Motor neuron (in vitro differentiated cells): ENCODE measurements at places on chromosomes 7 and 10. TPM values are rescaled to one million over a fixed set of nuclear protein-coding genes. Genes with fewer than 3 reads are reported as not detected.

The SPDYE1 gene
- 0.22 and 0.50 TPM in 2 replicates for total RNA-seq

The CTAGE8 gene
- 0.38 TPM in 1 of 2 replicates, not detected in the other for total RNA-seq

The PDE1C gene
- total RNA-seq: 1.1 and 2.0 TPM in 2 replicates

DNA sequence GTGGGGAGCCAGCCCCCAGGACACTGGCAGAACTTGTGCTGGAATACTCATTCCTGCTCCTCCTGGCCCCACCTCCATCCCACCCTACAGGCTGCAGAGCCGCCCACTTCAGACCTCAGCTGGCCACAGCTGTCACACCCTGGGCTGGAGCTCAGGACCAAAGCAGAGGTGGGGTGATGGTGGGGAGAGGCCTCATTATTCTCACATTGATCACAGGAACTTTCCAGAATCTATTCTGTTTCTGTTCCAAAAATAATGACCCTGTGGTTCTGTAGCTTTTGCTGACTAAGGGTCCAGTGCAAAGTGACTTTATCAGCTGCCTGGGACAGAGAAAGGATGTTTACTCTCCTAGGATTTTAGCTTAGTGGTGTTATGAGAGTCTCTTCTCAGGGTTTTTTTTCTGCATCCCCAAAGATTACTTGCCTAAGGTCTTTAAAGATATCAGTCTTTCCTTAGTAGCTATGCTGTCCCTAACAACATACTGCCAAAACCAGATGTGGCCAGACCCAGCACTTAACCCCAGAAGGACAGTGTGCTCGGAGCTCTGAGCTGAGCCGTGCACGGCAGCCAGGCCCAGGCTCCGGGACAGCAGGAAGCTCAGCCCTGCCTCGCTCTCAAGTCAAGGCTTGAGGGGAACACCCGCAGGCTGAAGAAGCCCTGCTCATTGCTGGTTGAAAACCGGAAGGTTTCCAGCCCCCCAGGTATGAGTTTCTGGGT is 223.3 kb downstream of the MLLT10 start:
- ATAC-seq: peak; percentile 87

- ATAC-seq: no peak
These were observed 23.0 kb downstream of the IDE start for GRCh38 chr10:92550924-92551323.

DNA sequence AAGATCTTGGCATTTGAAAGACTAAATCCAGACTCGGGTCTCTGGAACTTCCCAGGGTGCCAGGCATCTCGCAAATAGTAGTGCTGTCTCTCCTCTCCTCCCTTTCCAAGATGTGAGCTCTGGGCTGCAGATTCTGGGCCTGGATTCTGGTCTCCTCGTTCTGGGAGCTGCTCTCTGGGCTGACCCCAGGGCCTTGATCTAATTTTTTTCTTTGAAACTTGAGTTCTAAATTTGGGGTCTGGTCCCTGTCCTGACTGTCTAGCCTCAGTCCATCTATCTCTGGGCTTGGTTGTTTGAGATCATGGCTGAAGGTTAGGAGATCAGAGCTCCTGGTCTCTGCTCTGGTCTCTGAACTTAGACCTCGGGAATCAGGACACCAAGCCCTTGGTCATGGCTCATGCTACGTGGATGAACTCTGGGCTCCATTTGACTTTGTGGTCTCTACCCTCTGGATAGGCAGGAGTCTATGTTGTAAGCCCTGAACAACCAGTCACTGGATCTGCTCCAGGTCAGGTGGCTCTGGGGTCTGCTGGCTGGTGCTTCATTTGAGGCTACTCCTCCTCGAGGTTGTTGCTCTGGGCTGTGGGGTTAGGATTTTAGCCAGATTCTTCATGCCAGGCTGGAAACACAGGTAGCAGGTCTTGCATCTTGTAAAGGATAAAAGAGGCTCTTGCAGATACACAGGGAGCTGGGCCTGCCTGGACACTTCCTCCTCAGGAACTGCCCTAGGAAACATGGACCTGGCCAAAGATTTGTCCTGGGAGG is 8.0 kb upstream of the MBL2 start:
- no peak for ATAC-seq

- no peak for ATAC-seq
These were observed 115.1 kb downstream of the PARD3 start for GRCh38 chr10:34699904-34700517.
